Amniotic epithelial cell (primary cell): ENCODE measurements at places on chromosomes 1 and 21.

DNA sequence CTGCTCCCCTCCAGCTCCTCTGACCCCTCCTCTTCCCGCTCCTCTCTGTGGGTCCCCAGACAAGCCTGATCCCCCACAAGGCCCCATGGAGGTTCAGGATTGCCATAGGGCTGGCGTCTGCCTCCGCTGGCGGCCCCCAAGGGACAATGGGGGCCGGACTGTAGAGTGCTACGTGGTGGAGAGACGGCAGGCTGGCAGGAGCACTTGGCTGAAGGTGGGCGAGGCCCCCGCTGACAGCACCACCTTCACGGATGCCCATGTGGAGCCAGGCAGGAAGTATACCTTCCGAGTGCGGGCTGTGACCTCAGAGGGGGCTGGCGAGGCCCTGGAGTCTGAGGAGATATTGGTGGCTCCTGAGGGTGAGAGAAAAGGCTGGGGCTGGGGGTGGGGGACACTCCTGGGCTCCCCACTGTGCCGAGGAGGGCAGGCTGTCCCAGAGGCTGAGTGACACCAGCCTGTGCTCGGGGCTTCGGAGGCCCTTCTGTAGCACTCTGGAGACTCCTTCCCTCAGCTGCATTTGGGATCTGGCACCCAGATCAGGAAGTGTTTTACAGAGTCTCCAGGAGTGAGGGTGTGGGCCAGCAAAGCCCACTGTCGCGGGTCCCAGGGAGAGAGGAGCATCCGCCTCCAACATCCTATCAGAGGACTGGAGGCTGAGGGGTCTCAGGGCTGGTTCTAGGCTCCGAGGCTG is 25.9 kb downstream of the IGFN1 start:
- DNase-seq = no peak

DNA sequence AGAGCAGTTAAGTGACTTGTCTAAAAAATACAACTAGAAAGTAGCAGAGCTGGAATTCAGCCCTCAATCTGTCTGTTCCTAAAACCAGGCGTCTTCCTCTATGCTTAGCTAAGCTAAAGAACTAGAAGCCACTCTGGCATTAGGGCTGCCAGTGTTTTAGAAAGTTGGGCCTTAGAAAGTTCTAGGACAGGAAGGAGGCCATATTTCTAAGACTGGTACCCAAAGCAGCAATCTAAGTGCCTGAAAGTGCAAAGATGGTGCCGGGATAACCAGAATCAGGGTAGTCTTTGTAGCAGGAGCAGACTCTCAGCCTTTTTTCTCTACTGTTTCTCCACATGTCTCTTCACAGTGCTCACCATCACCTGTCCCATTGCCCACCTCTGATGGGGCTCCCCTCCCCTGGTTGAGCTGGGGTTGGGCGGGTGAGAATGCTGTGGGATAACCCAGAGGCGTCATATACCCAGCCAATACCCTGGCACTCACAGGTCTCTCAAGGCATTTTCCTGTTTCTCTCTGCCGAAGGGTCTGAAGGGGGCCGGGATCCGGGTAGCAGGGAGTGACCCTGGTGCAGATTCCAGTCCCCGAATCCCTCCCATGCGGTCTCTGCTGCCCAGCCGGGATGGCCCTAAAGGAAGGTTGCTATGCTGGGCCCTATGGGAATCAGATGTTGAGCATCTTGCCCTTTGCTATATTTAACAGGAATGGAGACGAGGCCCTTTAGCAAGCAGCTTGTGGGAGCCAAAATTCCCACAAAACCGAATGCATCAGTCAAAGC is 1.1 kb upstream of the RCSD1 start:
- DNase-seq = no peak

GRCh38 chr21:20272791-20273362 is 725.3 kb upstream of the NCAM2 start:
- DNase-seq = no peak

DNA sequence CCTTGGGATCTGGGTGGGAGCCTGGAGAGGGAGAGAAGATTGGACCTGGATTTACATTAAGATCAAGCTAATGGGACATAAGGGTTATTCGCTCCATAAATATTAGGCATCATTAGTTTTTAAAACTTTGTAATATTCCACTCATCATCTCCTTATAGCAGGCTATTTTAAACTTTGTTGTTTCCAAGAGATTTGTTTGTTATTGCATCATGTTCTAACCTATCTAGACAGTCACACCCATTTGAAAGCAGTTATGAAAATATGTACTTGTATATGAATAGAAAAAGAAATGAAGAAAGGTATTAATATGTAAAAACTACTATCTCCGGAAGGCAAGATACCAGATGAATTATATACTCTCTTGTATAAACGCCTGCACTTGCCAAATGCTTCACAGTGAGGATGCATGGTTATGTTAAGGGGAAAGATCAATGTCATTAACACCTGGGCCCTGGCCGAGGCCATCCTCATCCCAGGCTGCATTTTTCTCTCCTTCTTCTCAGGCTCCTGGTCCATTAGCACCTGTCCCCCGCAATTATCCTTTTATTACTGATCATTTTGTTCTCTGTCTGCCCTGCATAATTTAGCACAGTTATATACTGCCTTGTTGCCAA is 468.2 kb downstream of the MATN1 start:
- no peak for DNase-seq

- DNase-seq = no peak
Observed at GRCh38 chr1:233664804-233665574, 51.1 kb downstream of the KCNK1 start.

- DNase-seq = no peak
Observed at GRCh38 chr1:165688046-165688445, 10.3 kb downstream of the ALDH9A1 start.

DNA sequence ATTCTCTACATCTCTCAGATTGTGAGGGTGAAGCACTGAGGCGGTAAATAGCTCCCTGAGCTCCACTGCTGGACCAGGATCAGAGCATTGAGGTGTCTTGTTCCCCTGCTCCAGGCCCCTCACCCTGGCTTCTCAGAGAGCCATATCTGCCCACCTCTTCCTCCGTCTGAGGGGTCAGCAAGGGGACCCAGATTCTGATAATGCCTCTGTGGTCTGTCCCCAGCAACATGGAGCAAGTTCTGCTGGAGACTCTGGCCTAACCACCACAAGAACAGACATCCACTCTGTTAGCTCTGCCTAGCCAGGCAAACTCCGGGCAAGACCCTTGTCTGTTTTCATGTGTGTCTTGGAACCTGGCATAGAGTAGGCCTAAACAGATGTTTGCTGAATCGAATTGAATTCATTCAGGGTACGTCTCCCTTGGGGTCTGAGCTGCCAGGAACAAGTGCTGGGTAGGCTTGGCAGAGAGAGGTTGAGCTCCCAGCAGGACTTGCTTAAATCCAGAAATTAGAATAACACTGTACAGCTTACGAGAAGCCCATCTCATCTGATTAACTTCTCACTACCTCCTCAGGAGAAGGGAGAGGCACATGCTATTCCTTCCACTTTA is 2.3 kb downstream of the TRAF5 start:
- no peak for DNase-seq

GRCh38 chr1:162878000-162878596 is 17.1 kb upstream of the CCDC190 start:
- peak; percentile 74 for DNase-seq

GRCh38 chr1:224486801-224487583 is 52.4 kb upstream of the WDR26 start:
- DNase-seq = no peak

- no peak for DNase-seq
Observed at GRCh38 chr1:160402001-160402795, 1.8 kb downstream of the VANGL2 start.

GRCh38 chr1:110203021-110203661 is 7.0 kb upstream of the KCNC4 start:
- peak; percentile 63 for DNase-seq

- peak; percentile 97 for DNase-seq
Observed at GRCh38 chr1:86757272-86757984, 53.1 kb downstream of the SH3GLB1 start.

- DNase-seq = peak; percentile 79
Observed at GRCh38 chr1:245363461-245364200, 208.8 kb downstream of the KIF26B start.

DNA sequence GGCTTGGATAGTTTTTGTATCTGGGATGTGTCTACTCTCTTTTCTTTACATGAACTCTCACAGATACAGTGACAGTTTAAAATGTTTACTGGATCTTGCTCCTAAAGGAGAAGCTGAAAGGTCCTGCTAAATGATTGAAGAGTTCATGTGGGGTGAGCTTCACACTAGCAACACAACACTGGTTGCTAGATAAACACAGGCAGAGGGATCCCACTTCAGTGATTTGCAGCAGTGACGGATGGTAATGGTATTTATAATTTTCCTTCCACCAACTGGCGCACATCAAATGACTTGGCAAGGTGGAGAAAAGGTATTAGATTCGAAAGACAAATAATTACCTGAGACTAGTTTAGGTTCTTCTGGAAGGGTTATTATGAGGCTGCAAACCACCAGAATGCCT is 270.2 kb downstream of the TBX15 start:
- DNase-seq = no peak

- peak; percentile 36 for DNase-seq
Observed at GRCh38 chr1:21149430-21149854, 27.3 kb downstream of the EIF4G3 start.

DNA sequence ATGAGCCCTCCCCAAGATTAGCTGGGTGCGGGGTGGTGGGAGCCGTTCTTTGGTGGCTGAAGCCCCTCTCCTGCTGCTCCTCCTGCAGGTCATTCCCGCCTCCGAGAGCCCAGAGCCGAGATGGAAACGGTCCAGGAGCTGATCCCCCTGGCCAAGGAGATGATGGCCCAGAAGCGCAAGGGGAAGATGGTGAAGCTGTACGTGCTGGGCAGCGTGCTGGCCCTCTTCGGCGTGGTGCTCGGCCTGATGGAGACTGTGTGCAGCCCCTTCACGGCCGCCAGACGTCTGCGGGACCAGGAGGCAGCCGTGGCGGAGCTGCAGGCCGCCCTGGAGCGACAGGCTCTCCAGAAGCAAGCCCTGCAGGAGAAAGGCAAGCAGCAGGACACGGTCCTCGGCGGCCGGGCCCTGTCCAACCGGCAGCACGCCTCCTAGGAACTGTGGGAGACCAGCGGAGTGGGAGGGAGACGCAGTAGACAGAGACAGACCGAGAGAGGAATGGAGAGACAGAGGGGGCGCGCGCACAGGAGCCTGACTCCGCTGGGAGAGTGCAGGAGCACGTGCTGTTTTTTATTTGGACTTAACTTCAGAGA is 448 bp downstream of the G0S2 start:
- DNase-seq = no peak

GRCh38 chr1:74715236-74715502 is 17.7 kb downstream of the CRYZ start:
- no peak for DNase-seq

GRCh38 chr21:14206222-14206621 is 4.5 kb downstream of the LIPI start:
- DNase-seq = no peak

- peak; percentile 41 for DNase-seq
Observed at GRCh38 chr1:103211073-103211472, 102.8 kb upstream of the COL11A1 start.

GRCh38 chr1:221439008-221439746 is 302.7 kb downstream of the DUSP10 start:
- DNase-seq = peak; percentile 95

DNA sequence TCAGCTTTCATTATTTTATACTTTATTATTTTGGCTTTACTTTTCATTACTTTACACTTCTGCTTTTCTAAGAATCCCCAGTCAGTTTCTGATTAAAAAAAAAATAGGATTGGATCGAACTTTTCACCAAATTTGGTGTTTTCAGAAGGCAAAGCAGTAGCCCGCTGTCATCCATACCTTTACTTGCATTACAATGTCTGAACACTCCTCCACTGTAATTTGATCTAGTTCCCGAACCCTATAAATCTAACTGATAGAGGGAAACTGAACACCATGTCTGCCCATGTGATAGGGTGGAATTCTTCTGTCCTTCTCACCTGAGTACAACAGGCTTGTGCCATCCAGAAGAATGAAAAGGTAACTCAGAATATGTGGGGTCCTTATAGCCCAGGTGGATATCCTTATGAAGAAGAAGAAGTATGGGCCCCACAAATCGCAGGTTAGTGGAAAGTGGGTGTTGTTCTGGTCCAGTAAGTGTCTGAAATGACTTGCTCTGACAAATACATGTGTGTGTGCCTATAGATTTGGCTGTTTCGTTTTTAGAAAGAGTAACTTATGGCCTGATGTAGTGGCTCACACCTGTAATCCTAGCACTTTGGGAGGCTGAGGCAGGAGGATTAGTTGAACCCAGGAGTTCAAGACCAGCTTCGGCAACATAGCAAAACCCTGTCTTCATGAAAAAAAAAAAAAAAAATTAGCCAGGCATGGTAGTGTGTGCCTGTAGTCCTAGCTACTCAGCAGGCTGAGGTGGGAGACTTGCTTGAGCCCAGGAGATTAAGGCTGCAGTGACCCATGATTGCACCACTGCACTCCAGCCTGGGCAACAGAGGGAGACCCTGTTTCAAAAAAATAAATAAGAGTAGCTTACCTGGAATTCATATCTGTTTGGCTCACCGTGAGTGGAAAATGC is 26.6 kb upstream of the CDC14A start:
- DNase-seq = no peak

DNA sequence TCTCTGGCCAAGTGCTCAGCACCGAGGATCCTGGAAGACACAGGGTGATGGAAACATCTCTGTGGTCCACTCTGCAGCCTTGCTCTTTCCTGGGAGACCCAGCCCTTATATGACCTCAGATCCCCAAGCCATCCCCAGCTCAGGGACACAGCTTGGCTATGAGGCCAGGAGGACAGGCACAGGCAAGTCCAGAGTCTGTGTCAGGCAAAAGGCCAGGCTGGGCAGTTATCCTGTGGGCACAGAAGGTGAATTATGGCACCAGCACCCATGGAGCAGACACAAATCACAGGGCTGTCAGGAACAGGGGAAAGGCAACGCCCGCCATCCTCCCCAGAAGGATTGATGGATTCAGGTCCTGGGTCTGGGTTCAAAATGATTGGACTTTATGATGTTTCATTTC is 52.1 kb upstream of the SCMH1 start:
- DNase-seq = no peak

DNA sequence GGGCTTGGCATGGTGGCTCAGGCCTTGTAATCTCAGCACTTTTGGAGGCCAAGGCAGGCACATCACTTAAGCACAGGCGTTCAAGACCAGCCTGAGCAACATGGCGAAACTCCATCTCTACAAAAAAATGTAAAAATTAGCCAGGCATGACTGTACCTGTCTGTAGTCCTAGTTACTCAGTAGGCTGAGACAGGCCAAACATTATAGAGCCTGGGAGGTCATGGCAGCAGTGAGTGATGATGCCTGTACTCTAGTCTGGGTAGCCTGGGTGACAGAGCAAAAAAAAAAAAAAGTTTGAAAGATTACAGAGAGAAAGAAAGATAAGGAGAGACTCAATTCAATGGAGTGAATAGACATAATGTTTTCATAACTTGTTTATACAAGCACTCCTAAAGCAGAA is 556.5 kb upstream of the BRINP3 start:
- DNase-seq = no peak

DNA sequence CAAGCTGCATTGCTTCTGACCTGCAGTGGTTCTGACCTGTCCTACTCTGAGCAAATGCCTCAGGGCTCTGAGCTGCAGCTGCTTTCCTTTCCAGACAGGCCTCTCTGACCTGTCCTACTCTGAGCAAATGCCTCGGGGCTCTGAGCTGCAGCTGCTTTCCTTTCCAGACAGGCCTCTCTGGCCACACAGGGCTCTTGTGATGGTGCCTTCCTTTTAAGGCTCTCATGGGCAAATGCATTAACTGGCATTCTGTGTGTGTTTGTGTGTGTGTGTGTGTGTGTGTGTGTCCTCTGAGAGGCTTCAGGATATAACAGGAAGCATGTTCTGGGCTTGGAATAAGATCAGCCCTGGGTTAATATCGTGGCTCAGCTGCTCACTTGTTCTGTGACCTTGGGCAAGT is 131.3 kb downstream of the NTPCR start:
- DNase-seq = no peak

- DNase-seq = peak; percentile 99
Observed at GRCh38 chr1:11908095-11908675, 18.0 kb downstream of the KIAA2013 start.
